Right forelimb (tissue), 1 donor: ENCODE measurements at places on chromosomes 7 and 10.

- DNase-seq: no peak
Observed at GRCh38 chr10:83987216-83987615, 152.1 kb upstream of the GHITM start.

GRCh38 chr10:102919992-102920739 lies 2.1 kb downstream of the CNNM2 start:
- no peak for DNase-seq

DNA sequence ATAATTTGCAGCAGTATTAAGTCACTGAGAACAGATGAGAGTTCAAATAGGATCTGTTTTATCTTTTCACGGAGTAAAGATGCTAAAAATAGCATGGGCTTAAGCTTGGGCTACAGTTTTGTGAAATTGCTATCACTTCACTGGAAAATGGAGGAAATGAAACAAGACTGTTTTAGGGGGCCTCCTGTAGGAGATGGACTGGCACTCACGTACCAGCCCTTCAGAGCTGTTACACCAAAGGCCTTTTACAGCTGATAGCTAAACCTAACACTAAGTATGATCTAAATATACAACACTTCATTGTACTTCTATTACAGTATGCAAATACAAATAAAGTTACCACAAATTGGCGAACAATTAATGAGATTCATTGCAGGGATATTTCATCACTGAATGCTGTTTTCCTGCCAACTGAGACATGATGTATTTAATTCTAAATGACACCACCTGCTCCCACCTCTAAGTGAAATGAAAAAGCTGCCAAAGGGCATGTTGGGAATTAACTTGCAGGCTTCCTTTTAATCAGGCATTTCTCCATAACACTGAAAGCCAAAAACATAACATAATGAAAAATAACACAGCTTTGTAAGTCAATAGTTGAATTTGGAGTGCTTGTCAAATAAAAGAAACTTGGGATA lies 304.5 kb upstream of the LRRN3 start:
- no peak for DNase-seq

DNA sequence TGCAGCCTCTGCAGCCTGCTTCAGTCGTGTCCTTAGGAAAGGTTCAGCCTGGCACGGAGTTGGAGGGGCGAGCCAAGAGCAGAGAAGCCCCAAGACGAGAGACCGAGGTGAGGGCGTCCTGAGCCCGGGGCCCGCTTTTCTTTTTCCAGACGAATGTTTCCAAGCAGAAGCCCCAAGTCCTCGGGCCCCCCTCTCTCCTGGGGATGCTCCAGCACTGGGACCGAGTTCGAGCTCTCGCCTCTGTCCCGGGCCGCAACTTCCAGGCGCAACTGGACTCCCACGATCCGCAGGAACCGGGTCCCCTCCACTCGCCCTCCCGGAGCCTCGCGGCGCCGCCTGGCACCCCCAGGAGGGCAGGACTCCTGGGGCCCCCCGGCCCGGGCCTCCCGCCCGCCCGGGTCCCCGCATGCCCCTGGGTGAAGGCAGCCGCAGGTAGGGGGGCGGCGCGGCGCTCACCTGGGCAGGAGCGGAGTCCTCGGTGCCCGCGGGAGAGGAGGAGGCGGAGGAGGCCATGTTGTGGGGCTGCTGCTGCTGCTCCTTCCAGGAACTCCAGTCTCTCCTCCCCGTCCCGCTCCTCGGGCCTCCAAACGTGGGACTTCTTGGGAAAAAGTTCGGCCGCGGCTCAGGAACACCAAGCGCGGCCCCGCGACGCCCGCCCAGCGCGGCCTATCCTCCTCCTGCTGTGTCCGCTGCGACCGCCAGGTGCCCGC lies 45.3 kb upstream of the CDK1 start:
- peak; percentile 52 for DNase-seq
